Airway epithelial cell (primary cell): ENCODE measurements at places on chromosomes 1 and 21. TPM values are rescaled to one million over a fixed set of nuclear protein-coding genes. Genes with fewer than 3 reads are reported as not detected.

The SLC16A4 gene
- total RNA-seq: 2.8 and 3.2 TPM in 2 replicates

The SPRR1B gene
- 1,378 and 2,304 TPM in 2 replicates for total RNA-seq

The PLA2G2C gene
- total RNA-seq: not detected in 2 replicates

The GBP6 gene
- 75.2 and 93.7 TPM in 2 replicates for total RNA-seq

The MIXL1 gene
- total RNA-seq: not detected in 2 replicates

The NIBAN1 gene
- total RNA-seq: 2.6 and 3.1 TPM in 2 replicates

The BACE2 gene
- total RNA-seq: 56.5 and 62.4 TPM in 2 replicates

The PSMD4 gene
- total RNA-seq: 149 and 155 TPM in 2 replicates

The STIL gene
- 5.4 and 8.7 TPM in 2 replicates for total RNA-seq

The SRP9 gene
- 233 and 250 TPM in 2 replicates for total RNA-seq

The KCNQ4 gene
- total RNA-seq: 0.07 TPM in 1 of 2 replicates, not detected in the other

The IKBKE gene
- 10.7 and 15.6 TPM in 2 replicates for total RNA-seq

The ZNF670 gene
- 1.1 and 3.1 TPM in 2 replicates for total RNA-seq

The FMN2 gene
- not detected in 2 replicates for total RNA-seq

The POU3F1 gene
- total RNA-seq: 0.85 and 1.6 TPM in 2 replicates

The SLC9C2 gene
- total RNA-seq: not detected in 2 replicates

The SEC22B gene
- total RNA-seq: 11.1 and 14.6 TPM in 2 replicates
